Activated CD4-positive, alpha-beta T cell treated with anti-CD3 and anti-CD28 coated beads, Interleukin-2, Interleukin-6, amounts not matched to agents 100 ng/mL and 50 ng/mL, durations not matched to agents 16 hours and 8 hours (primary cell): ENCODE measurements at places on chromosomes 1 and 21.

GRCh38 chr1:186420311-186420710 is 40.6 kb downstream of the PDC start:
- no peak for DNase-seq

GRCh38 chr1:169576935-169577331 is 9.3 kb downstream of the F5 start:
- DNase-seq, result no peak

- no peak for DNase-seq
Measured at GRCh38 chr1:156002188-156002911, 18.4 kb downstream of the SSR2 start.

- no peak for DNase-seq
Measured at GRCh38 chr1:7970246-7970645, 8.7 kb downstream of the PARK7 start.

DNA sequence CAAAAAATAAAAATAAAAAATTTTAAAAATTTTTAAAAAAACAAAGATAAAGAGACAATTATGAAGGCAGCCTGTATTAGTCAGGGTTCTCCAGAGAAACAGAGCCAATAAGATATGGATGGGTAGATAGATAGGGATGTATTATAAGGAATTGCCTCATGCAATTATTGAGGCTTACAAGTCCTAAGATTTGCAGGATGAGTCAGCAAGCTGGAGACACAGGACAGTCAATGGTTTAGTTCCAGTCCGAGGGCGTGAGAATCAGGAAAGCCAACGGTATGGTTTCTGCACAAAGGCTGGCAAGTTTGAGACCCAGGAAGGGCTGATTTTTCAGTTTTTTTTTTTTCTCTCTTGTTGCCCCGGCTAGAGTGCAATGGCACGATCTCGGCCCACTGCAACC is 24.1 kb upstream of the EIF4G3 start:
- DNase-seq, result no peak

DNA sequence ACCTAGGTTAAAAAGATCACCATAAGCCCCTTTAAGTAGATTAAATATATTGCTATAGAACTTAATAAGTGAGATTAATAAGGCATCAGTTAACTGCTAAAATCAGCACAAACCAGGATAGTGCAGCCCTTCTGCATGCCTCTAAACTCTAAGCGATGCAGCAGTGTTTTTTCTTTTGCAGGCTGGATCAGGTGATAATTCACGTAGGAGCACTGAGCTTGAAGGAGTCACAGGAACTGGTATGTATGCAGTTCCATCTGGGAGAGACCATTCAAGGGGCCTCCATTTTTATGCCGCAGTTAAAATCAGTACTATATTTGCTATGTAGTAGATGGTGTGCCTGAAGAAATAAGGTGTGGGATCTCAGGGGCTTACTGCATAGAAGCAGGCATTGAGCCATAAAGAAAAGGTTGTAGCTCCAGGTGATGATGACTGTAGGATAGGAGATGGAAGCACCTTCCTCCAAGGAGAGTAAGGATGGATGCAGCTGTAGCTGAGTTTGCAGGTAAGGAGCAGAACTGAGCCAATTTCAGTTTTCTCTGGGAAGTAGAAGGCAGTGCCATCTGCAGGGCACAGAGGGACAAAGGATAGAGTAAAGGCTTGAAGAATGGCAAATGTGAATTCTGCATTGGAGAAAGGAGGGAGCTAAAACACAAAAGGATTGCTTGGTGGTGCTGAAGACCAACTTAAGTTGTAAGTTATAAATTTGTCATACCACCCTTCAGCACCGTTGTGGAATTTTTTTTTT is 22.6 kb downstream of the NPL start:
- DNase-seq, result no peak

DNA sequence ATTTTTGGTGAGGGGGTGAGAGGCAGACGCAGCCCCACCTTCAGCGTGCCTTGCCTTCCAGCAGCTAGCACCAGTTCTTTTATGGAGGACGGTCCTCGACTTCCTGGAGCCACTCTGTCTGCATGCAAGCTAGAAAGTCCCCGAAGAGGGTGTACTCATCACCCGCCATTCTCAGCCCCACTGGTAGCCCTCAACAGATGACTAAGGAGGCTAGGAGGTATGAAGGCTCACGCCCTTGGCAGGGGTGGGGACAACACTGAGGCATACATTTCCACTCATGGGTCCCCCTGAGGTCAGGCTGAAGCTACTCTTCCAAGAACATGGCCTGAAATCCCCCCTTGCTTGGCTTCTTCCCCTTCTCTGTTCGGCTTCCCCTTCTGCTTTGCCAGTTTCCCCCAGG is 8.9 kb upstream of the PTPRF start:
- DNase-seq, result no peak

GRCh38 chr1:101394041-101394440 is 157.2 kb downstream of the S1PR1 start:
- DNase-seq, result no peak

- peak; percentile 63 for DNase-seq
Measured at GRCh38 chr1:100543640-100544039, 5.7 kb downstream of the GPR88 start.

DNA sequence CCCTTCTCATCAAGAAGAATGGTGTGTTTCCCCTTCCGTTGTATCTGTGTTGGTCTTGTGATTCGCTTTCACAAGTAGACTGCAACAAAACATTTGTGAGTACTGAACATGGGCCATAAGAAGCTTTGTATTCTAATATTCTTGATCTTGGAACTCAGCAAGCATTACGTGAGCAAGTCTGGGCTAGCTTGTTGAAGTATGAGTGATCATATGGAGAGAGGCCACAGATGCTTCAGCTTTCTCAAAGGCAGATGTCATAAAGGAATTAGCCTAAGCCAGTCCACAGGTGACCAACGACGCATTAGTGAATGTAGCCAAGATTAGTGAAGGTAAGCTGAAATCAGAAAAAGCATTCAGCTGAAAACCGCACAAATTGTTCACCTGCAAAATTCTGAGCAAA is 609.6 kb upstream of the NEGR1 start:
- DNase-seq, result no peak

DNA sequence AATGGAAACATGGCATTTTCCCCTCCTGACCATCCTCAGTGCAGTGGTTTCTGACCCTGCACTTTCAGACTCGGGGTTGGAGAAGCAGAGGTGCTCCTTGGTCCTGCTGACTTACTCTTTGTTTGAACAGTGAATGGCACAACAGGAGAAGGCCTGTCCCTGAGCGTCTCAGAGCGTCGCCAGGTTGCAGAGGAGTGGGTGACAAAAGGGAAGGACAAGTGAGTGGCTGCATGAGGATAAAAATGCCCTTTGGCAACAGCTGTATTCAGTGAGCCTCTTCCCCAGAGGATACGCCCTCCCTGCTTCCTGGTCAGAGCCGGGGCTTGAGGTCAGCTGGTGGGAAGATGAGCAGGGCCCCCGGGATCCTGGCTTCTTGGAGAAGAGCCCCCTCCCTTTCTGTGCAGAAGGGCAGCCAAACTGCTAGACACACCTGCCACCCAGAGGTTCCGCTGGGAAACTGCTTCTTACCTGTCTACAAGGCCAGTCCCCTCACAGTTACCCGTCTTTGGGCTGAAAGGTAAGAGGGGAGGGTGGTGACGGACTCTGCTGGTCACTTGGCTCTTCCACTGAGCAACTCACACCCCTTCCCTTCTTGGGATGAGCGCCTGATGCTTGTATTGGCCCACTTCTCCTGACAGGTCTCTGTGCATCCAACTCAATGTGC is 16.6 kb downstream of the NPL start:
- DNase-seq, result no peak

DNA sequence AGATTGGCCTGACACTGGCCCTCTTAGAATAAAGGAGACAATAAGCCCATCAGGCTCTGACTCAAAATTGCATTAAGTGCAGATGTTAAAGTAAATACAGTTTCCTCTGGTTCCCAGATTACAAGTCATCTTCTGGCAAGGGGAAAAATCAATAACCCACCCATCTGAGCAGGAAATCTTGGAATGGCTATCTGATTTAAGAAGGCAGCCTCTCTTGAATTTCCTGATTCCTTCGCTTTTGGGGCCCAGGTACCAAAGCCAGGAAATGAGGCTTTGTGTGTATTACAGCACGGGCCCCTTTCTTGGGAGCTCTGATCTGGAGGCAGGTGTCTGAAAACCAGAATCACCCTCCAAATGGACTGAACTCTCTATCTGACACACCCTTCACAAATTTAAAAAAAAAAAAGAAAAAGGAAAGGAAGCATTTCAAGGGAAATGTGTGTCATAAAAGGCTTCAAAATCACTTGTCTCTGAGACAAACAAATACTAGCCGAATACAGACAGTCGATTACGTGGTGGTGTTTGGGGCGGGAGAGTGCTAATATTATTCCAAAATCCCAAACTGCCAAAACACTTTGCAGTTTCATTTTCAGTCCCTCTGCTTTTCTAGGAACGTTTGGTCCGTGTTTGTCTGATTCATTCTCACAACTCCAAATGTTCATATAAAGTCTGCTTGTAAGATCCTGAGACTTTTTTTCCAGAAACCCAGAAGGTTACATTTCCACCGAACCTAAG is 240.9 kb upstream of the CAMK1G start:
- DNase-seq, result no peak

- no peak for DNase-seq
Measured at GRCh38 chr21:31279986-31280385, 64.1 kb downstream of the TIAM1 start.

- DNase-seq, result peak; percentile 54
Measured at GRCh38 chr1:227934476-227935313, 13.0 kb downstream of the WNT9A start.

- DNase-seq, result no peak
Measured at GRCh38 chr1:230422221-230422981, 3.7 kb downstream of the PGBD5 start.

DNA sequence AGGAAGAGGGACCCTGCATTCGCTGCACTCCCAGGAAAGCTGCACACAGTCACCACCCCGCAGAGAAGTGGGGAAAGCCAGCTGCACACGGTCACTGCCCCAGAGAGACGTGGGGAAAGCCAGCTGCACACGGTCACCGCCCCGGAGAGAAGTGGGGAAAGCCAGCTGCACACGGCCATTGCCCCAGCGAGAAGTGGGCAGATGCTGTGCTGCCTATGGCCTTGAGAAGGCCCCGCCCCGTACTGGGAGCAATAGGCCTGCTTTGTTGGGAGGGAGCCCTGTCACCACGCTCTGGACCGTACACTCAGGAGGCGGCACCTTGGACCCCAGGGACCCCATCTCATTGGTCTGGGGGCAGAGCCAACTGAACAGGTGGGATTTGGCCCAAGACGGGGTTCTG is 4.3 kb upstream of the GPR153 start:
- DNase-seq, result no peak

DNA sequence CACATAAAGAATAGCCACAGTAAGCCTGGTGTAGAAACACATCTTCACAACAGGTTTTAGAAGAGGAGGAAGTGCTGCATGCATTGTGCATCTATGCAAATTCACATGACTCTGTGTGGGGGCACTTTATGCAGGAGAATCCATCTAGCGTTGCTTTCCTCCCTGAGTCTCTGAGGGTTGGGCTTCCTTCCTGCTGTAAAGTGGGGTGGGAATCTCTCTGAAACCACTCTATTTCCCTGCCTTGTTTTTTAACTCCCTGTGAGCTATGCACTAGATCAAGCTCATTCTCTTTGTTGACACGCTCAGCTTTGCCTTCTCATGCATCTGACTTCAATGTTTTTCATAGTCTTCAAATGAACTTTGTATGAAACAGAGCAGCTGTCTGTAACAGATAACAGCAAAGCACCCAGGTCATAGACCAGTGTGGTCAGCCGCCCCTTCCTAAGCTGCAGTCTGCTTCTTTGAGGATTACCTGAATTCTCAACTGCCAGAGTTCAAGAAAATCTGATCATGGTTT is 102.7 kb upstream of the DPH5 start:
- no peak for DNase-seq

DNA sequence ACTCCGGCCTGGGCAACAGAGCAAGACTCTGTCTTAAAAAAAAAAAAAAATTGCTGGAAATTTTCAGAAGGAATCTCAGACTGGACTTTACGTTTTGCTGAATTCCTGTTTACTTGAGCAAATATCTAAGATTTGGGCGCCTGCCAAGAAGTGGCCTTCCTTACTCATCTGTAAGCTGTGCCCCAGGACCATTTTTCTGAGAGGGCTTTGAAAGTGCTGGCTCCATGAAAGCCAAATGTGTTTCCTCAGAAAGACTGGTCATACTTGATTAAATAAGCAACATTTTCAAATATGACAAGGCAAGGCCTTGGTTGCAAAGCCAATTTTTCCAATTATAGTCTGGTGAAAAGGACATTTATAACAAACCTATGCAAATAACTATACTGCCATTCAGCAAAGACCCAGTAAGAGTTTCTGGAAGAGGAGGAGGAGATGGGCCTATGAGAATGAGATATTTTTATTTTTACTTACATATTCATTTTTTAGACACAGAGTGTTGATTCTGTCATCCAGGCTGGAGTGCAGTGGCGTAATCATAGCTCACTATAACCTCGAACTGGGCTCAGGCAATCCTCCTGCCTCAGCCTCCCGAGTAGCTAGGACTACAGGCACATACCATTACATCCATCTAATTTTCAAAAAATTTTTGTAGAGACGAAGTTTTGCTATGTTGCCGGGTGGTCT is 56.3 kb upstream of the HTR1D start:
- no peak for DNase-seq

DNA sequence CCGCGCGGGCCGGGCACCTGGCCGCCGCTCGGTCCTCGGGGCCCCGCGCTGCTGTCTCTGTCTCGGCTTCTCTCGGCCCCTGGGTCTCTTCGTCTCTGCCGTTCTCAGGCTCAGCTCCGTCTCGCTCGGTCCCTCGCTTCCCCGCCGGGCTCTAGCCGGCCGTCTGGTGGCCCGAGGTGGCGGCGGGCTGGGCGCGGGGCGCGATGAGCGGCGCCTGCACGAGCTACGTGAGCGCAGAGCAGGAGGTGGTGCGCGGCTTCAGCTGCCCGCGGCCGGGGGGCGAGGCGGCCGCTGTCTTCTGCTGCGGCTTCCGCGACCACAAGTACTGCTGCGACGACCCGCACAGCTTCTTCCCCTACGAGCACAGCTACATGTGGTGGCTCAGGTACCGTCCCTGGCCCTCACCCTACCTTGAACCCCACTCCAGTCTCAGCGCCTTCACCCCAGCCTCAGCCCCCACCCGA is 355 bp downstream of the SHISAL2A start:
- peak; percentile 31 for DNase-seq

GRCh38 chr1:93483200-93483599 is 35.3 kb downstream of the FNBP1L start:
- DNase-seq, result no peak

DNA sequence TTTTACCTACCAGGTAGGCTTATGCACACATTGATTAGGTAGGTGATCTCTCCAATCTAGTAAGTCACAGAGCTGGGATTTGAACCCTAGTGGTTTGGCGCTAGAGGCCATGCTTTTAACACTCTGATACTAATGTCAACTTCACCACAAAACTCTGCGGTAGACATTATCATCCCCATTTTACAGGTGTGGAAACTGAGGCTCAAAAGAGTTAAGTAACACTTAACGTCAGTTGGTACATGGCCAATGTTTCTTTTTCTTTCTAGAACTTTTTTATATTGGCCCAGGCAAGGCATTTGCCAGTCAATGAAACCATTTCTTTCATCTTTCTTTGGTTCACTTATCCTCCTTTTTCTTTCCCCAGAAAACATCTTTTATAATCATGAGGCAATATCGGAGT is 95.9 kb upstream of the KIF26B start:
- no peak for DNase-seq
